ENCODE measurements at places on chromosomes 5 and 9.

GRCh38 chr5:172918421-172919371 is 40.5 kb upstream of the RPL26L1 start:
- DNase-seq: no peak

GRCh38 chr5:33901156-33901555 is 9.4 kb upstream of the ADAMTS12 start:
- no peak for DNase-seq

DNA sequence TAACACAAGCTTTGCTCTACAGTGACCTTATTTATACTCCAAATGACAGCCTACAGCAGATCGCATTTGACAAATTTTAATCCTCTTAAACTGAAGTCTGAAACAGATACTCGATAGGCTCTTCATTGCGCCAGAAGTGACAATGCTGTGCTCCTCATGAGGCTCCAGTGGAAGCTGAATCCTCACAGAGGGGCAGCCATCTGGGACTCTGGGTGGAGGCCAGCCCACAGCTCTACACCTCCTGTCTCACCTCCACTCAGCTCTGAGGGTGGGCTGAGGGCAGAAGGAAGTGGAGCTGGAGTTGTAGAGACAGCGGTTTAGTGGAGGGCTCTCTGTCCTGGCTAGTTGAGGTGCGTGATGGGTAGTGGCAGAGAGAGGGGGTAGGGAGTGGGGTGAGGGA is 283.3 kb upstream of the ANKRD55 start:
- no peak for DNase-seq

DNA sequence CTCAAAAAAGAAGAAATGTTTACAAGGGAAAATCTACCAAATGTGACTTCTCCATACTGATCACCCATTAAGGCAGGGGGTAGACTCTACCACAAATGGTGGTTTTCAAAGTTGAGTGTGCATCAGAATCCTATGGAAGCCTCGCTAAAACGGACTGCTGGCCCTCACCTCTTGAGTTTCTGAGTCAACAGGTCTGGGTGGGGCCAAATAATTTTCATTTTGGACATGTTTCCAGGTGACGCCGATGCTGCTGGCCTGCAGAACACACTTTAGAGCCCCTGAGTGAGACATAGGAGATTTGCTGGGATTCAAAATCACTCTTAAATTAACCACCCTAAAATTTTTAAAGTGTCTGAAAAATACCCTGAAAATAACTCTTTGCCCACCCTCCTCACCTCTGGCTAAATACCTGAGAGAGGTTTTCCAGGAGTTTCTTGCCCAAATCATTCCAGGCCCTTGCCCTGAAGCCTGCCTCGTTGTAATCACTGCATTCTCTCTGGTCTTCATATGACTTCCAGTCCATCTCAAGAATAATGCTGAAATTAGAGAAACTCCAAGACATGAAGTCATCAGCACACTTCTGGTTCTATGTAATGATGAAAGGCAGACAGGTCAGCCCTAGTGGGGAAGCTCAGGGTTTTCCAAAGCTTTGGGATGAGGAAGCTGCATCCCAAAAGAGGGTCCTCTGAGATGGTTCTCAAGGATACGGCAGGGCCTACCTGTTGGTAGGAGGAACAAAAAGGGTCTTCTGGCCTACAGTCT is 18.2 kb downstream of the C9orf152 start:
- no peak for DNase-seq

DNA sequence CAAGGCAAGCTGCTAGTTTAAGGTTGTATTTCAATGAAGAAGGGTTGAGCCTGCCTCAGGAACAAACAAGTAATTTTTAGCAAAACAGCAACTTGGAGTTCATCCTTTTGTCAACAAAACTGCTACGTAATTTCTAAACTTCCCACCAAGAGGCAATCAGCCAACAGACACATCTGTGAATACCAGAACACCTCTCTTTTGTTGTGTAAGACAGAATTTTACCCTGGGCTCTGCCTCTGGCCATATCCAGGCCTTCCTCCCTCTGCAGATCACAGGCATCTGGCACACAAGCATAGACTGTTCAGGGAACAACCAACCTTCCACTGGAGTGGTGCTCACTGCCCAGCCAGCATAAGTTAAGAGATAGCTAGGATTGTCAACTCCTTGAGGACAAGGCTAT is 409.0 kb downstream of the SPOCK1 start:
- no peak for DNase-seq

Measured in SIG-M5 (cell line).